ENCODE measurements at places on chromosomes 1 and 21.

DNA sequence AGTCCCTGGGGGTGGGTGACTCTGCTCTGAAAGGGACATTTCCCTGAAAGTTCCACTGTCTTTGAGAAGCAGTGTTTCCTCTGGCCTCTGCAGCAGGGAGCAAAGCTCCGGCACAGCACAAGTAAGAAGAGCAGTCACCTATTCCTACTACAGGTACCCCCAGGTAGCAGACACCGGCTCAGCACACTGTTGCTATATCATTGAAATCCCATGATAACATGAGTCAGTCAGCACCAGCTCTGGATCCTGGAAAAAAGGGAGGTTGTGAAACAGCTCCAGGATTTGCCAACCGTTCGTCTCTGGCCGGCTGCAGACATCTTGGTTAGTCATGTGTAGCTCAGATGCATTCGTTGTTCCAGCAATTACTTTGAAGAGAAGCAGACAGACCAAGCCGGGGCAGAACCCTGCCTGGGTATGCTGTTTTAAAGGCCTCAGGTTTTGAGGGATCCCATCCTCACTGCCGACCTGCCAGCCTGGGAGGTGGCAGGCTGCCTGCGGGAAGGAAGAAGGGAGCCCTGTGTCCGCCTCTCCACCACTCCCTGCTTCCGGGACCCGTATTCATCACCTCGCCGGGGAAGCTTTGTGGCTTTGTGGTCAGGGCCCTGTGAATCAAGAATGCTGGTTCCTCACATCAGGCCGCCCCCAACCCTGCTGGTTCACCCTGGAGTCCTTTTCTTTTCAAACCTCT is 139.2 kb downstream of the CLIC6 start:
- peak; percentile 54 for DNase-seq

DNA sequence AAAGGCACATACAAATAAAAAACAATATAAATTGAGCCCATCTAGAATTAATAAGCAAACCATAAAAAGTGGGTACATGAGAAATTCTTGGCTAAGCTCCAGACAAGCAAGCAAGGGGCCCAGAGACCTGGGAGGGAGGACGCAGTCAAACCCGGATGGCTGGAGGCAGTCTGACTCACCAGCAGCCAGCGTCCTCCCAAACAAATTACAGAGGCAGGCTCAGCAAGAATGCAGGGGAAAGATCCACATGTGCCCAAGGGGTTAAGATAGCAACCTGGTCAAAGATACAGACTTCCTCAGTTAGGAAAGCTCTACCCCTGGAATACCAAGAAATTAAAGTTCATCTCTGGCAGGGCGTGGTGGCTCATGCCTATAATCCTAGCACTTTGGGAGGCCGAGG is 7.4 kb upstream of the TIAM1 start:
- no peak for DNase-seq

GRCh38 chr1:89527750-89528381 is 3.2 kb downstream of the LRRC8B start:
- DNase-seq, result no peak

- DNase-seq, result peak; percentile 3
These were observed 572 bp downstream of the LPGAT1 start for GRCh38 chr1:211830055-211830327.

DNA sequence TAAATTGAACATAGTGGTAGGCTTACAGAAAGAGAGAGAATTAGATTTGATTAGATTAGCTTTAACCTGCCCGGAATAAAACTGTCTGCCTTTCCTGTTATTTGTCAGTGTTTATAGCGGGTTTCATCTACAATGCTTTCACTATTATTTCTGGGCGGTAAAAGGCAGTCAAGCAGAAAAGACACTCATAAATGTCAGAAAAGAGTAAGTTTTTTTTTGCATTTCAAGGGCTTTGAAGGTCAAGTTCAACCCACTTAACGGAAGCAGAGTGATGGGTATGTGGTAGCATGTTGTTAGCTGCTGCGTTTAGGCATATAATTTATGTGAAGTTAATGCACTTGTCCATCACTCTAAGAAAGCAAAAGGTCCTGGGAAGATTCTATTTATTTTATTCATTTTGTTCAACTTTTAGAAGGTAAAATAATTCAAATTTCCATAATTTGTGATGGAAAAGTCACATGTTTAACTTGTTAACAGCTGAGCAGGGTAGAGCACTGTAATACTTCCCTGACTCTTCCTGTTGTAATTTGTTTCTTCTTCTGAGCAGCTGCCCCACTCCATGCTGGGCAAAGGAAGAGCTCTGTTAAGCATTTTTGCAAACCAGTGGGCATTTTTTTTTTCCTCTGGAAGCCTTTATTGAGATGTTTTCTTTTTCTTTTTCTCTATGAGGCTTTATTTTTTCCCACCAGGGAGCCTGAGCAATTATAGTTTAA is 220.1 kb downstream of the ST6GALNAC3 start:
- DNase-seq, result no peak

DNA sequence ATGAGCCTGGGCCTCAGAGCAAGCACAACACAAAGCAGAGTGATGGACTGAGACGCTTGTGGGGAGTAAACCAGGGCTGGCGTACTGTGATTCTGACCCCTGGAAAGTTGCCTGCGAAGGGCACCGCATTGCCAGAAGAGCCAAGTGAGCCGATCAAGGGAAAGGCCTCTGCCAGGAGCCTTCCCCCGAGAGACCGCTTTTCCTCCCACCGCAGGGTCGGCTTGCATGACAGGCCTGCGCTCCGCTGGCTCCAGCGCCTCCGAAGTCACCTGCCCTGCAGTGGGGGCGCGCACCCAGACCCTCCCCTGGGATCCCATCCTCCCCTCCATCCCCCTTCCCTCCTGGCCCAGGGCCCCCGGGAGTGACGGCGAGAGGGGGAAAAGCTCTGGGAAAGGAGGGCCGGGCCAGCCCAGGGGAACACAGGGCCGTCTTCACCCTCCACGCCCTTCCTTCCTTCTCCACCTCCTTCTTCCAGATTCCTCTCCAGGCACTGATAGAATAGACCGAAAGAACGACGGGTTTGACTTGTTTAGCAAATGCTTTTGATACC is 165.0 kb downstream of the TRIM33 start:
- no peak for DNase-seq

GRCh38 chr1:6483017-6483760 is 8.3 kb downstream of the PLEKHG5 start:
- no peak for DNase-seq

GRCh38 chr1:237562242-237562823 is 328.4 kb downstream of the ZP4 start:
- no peak for DNase-seq
